ENCODE measurements at places on chromosomes 13 and 19. TPM values are rescaled to one million over a fixed set of nuclear protein-coding genes. Genes with fewer than 3 reads are reported as not detected.

GRCh38 chr19:12723641-12724426 lies at the start of gene TNPO2:
TSS of gene TNPO2 (minus strand) at chr19:12723932. CDS start at chr19:12720977, 2,955 bp downstream.
- peak within 1 kb of the TSS; percentile 99 for H3K27ac ChIP-seq
- peak within 1 kb of the TSS; percentile 64 for H3K4me3 ChIP-seq
- peaks cover 7% of the 10 kb centered on the region for H3K4me1 ChIP-seq
- H3K36me3 ChIP-seq, result no peaks in the 10 kb centered on the region
- peak; percentile 83 for DNase-seq

DNA sequence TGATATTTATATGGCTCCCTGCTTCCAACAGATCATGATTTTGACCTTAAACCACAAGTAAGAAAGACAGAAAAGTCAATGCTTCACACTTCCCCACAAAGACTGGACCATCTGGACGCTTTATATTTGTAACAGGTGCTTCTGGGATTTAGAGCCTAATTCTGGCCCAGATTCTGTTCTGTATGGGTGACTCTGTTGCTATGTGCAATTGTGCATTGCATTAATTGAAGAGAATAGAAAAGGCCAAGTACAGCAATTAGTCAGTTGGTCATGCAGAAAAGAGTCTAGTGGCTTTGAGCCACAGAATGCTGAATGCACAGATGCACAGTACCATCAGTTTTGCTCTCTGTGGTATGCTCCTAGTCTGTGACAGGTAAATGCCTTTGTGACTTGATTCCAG lies 657.4 kb upstream of the ATXN8OS start:
- no peak for DNase-seq
- no peak overlapping the region for H3K4me3 ChIP-seq
- no peaks in the 10 kb centered on the region for H3K27me3 ChIP-seq
- no peak overlapping the region for H3K27ac ChIP-seq
- no peaks in the 10 kb centered on the region for H3K4me1 ChIP-seq

DNA sequence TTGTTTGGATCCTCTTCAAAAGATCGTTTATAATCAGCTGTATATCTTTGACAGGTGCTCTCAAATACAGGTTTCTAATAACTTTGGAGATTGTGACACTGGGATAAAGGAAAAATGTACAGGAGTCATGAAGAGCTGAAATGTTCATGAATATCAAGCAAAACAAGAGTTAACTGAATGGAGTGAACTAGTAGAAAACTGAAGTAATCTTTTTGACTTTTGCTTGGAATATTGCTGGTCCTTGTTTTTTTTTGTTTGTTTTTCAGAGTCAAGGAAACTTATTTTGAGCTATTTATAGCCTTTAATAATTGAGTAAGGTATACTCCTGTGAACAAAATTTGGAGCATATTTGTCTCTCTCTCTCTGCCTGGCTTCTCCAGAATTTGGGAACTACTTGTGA lies 25.3 kb downstream of the MED4 start:
- H3K27ac ChIP-seq, result no peak overlapping the region
- no peak for DNase-seq
- H3K4me1 ChIP-seq, result no peaks in the 10 kb centered on the region
- H3K36me3 ChIP-seq, result peaks cover 40% of the 10 kb centered on the region

DNA sequence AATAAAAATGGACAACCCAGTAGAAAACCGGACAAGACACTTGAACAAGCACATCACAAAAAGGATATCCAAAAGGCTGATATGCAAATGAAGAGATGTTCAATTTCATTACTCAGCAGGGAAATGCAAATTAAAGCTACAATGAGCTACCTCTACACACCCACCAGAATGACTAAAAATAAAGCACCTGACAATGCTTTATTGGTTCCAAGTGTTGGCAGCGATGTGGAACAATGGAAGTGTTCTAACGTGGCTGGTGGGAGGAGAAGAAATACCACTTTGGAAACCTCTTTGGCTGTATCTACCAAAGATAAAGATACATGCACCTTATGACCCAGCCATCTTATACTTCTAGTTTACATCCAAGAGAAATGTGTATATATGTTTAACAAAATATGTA lies 3.7 kb upstream of the ACP7 start:
- H3K4me3 ChIP-seq, result no peak overlapping the region
- no peak for DNase-seq
- peaks cover 73% of the 10 kb centered on the region for H3K27me3 ChIP-seq
- H3K27ac ChIP-seq, result no peak overlapping the region
- no peaks in the 10 kb centered on the region for H3K36me3 ChIP-seq

DNA sequence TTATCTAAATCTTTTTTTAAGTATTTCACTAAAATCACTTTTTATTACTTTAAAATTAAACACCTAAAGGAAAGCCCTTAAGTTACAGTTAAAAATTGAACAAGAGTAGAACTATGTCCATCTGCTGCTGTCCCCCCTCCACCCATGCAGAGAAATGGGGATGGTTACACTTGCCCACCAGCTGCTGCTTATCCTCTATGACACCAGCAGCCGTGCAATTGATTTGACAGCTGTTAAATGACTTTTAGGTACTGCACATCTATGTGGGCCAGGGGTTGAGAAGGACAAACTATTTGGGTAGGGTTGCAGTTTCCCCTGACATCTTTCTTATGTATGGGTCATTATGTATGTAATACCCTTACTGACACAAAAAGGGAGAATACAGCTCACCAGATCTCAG lies 77.2 kb downstream of the TBC1D4 start:
- H3K27me3 ChIP-seq, result no peaks in the 10 kb centered on the region
- H3K4me1 ChIP-seq, result peaks cover 52% of the 10 kb centered on the region
- H3K27ac ChIP-seq, result peak overlapping the region; percentile 98
- no peak for DNase-seq
- no peaks in the 10 kb centered on the region for H3K36me3 ChIP-seq

- H3K4me3 ChIP-seq, result peak within 1 kb of the TSS; percentile 82
- peaks cover 19% of the 10 kb centered on the region for H3K4me1 ChIP-seq
- DNase-seq, result peak; percentile 91
- H3K36me3 ChIP-seq, result peaks cover 11% of the 10 kb centered on the region
- peak within 1 kb of the TSS; percentile 70 for H3K27ac ChIP-seq
Measured at GRCh38 chr19:12666265-12667048, at the start of the genes MAN2B1 and WDR83. TSS of gene MAN2B1 (minus strand) at chr19:12666742. CDS start at chr19:12666701, 41 bp downstream. TSS of gene WDR83 (plus strand) at chr19:12666807. CDS start at chr19:12669791, 2,984 bp downstream.

DNA sequence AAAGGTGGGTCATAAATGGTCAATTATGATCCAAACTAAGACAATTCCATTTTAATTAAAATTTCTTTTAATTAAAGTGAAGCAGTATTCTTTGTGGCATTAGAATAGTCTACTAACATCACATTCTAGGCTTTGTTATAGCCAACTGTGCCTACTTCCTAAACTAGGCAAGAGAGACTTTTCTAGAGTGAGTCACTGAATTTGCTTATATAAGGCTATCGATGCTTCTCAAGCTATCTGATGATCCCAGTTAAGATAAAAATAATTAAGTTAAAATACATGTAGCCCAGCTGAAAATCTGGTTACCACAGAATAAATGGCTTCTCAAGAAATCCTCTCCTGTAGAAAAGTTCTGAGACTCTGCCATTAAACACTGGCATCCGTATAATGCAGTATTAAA lies 12.5 kb downstream of the ANKRD10 start:
- H3K36me3 ChIP-seq, result peaks cover 34% of the 10 kb centered on the region
- no peak for DNase-seq
- H3K27ac ChIP-seq, result no peak overlapping the region
- no peak overlapping the region for H3K4me3 ChIP-seq
- no peaks in the 10 kb centered on the region for H3K27me3 ChIP-seq

DNA sequence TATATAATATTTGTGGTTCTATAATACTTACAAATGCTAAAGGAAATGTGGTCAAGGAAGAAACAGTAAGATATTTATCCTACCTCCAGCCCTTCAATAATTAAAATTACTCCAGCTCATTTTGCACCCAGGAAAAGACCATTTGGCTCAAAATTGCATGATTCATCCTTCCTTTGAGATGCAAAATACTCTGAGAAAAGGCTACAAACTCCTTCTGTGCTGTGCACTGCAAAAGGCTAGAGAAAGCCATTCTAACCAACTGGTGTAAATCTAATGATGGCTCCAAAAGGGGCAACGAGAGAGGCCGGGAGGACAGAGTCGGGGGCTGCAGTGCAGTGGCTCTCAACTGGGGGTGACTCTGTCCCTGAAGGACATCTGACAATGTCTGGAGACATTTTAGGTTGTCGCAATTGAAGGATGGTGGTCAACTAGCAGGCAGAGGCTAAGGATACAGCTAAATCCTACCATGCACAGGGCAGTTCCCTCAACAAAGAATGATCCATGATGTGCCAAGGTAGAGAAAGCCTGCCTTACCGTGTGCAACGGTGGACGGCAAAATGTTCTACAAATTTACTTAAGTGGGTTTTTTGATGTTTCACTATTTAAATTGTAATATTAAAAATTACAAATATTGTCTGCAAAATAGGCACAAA lies 32.6 kb downstream of the SLC7A1 start:
- H3K4me1 ChIP-seq, result peaks cover 4% of the 10 kb centered on the region
- no peak overlapping the region for H3K4me3 ChIP-seq
- no peaks in the 10 kb centered on the region for H3K36me3 ChIP-seq
- no peaks in the 10 kb centered on the region for H3K27me3 ChIP-seq
- no peak overlapping the region for H3K27ac ChIP-seq

DNA sequence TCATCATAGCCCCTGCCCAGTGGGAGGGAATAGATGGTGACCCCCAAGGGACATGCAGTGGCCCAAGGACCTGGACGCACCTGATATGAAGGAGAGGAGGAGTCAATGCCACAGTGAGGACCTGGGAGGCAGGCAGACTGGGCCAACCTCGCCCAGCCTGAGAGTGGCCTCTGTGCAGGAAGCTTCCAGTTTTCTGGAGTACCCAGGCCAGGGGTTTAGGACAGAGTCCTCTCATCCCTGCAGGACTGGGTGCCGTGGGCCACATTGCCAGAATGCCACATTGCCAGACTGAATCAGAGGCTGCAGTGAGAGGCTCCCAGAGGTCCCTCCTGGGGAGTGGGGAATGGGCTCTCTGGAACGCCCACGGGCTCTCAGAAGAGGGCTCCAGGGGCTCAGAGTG lies 82.9 kb upstream of the VSTM2B start:
- no peaks in the 10 kb centered on the region for H3K4me1 ChIP-seq
- no peak for DNase-seq

DNA sequence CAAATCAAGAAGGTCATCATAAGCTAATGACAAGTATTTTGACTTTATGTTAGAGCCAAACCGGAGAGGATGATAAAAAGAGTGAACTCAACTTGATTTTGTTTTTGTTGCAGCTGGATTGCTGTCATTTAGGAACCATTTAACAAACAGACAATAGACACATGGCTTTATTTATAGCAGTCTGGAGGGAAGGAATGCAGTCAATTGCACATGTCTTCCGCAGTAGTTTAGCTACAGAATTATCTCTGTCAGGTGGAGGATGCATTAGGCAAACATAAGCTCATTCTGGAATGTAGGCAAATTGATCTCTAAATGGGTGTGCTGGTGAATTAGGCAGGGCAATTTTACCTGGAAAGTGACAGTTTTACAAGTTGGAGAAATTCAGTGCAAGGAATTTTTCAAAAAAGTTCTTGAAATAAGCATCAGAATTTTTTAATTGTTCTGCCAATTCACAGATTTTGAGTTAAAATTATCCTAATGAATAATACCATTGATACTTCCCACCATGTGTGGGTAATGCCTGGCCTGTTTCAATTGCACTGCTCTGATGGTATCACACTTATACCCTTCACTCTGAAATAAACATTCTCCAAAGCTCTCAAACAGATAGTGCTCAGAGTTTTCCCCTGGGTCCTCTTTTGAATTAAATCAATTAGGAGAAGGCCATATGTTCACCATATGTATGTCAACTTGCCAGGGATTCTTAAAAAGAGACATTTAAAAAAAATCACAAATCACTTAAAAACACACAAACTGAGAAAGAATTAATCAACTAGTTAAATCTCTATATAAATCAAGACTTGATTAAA lies 318.3 kb downstream of the NDFIP2 start:
- H3K27me3 ChIP-seq, result no peaks in the 10 kb centered on the region
- H3K36me3 ChIP-seq, result no peaks in the 10 kb centered on the region
- no peak for DNase-seq
- no peak overlapping the region for H3K4me3 ChIP-seq

KISS1R gene
- 1.9 TPM for polyA plus RNA-seq

CDC42EP5 gene
- polyA plus RNA-seq, result 42.4 TPM

FFAR2 gene
- not detected for polyA plus RNA-seq
